HuH-7 (cell line): ENCODE measurements at places on chromosomes 6 and 20.

- DNase-seq = no peak
Measured at GRCh38 chr20:22489626-22490286, 94.6 kb downstream of the FOXA2 start.

DNA sequence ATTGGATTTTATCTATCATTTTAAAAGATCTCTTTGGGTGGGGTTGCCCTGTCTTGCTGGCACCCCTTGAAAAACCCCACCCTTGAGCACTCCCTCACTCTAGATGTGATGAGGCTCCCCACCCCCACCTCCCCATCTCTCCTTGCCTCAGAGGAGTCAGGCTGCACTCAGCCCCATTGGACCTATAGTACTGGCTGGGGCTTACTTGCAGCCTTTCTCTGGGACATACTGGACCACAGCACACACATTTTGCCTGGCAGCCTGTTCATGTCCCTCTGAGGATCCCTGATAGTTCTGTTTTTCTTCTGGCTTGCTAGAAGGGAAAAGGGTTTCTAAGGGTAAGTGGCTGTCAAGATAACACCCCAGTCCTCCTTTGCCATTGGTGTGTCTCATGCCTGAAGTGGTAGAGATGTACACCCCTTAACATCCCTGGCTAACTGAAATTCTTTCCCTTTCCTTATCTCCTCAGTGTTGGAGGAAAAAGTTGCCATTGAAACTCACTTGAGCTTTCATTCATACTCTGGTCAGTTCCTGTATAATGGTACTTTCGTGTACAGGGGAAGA lies 553.4 kb upstream of the CITED2 start:
- no peak for DNase-seq

DNA sequence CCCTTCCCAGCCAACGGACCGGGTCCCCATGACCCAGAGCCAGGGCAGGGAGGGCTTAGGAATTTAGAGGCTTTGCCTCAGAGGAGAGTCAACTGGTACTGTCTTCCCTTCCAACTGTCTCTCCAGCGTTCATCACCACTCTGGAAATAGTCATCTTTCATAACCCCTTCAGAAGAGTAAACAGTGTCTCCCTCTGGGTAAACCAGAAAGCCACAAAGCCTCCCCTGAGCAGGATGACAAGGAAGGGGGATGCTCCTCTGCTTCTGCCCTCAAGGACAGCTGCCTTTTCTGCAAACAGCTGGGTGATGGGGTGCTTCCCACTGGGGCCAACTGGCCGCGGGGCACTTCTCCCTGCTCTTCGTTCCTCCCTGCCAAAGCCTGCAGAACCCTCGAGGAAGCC lies 90.1 kb downstream of the PSMG4 start:
- DNase-seq = no peak

GRCh38 chr20:57672164-57672563 lies 37.7 kb downstream of the PMEPA1 start:
- DNase-seq = no peak

DNA sequence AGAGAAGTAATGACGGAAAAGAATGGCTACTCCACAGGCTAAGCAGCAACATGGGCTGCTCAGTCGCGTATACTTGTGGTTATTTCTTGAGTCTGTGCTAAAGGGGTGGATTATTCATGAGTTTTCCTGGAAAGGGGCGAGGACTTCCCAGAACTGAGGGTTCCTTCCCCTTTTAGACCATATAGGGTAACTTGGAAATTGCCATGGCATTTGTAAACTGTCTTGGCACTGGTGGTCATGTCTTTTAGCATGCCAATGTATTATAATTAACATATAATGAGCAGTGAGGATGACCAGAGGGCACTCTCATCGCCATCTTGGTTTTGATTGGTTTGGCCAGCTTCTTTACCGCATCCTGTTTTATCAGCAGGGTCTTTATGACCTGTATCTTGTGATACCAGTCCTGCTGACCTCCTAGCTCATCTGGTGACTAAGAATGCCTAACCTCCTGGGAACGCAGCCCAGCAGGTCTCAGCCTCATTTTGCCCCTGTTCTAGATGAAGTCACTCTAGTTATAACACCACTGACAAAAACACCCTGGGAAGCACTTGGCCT lies 11.4 kb downstream of the LBP start:
- DNase-seq = no peak

GRCh38 chr6:82511546-82511945 lies 147.9 kb downstream of the TPBG start:
- no peak for DNase-seq

DNA sequence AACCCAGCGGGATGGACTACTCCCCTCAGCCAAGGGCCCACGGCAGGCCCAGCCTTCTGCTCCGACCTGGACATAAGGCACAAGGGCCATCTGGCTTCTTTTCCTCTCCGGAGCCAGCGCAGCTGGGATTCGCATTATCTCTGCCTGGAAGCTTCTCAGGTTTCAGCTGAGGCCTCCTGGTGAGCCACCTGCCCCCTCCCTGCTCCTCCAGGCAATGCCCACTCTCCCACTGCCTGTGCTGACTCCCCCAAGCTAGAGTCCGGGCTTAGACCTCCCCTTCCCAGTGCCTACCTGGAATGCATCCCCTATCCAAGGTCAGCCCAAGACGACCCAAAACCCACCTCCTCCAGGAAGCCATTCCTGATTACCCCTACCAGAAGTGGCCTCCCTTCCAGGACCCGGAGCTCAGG lies 60.7 kb downstream of the EZR start:
- DNase-seq = no peak

GRCh38 chr20:34675993-34676641 lies 775 bp downstream of the PIGU start:
- no peak for DNase-seq

DNA sequence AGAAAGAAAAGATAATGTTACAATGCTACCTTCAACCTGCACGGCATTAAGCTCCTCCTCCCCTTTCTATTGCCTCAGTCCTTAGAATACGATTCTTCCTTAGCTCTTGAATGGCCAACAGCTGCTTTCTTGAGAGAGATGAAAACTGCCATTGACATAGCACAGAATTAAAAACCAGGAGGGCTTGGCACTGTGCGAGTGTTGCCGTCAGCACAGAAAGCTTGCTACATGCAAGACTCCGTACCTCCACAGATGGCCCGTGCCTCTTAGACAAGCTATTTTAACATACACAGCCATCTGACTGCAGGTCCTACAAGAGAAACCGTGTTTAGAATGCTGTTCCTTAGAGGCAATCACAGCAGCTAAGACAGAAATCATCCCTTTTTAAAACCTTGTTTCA lies 51.7 kb downstream of the ALDH5A1 start:
- DNase-seq = no peak

DNA sequence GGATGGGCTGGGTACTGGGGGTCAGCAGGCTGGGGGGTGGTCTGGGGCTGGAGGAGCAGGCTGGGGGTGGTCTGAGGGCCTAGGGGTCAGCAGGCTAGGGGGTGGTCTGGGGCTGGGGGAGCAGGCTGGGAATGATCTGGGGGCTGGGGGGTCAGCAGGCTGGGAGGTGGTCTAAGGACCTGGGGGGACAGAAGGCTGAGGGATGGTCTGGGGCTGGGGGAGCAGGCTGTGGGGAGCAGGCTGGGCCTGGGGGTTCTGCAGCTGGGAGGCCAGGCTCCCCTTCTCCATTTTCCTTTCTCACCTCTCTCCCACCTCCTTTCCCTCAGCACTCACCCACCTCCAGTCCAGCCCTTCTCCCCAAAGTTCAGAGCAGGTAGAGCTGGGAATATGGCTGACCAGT lies 114.2 kb downstream of the PSMB1 start:
- no peak for DNase-seq

GRCh38 chr6:2047855-2048254 lies 197.6 kb downstream of the GMDS start:
- DNase-seq = no peak

- no peak for DNase-seq
Measured at GRCh38 chr6:155183095-155183494, 80.7 kb upstream of the CLDN20 start.

GRCh38 chr6:24448396-24448795 lies 41.0 kb downstream of the GPLD1 start:
- DNase-seq = no peak

DNA sequence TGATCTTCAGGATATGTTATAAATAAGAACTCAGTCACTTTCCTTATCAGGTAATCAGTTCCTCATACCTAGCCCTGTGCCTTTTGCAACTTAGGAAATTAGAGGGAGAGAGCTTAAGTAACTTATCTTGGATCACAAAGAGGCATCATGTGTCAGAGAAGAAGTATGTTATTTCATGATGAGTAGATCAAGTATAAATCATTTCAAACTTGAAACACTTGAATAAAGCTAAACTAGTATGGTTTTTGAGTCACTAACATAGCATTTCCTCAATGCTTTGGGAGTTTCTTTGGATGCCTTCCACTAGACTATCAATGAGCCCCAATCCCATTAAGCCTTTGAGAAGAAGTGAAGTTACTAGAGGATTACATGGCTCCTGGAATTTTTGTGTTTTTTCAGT lies 102.6 kb upstream of the TNFAIP3 start:
- no peak for DNase-seq

DNA sequence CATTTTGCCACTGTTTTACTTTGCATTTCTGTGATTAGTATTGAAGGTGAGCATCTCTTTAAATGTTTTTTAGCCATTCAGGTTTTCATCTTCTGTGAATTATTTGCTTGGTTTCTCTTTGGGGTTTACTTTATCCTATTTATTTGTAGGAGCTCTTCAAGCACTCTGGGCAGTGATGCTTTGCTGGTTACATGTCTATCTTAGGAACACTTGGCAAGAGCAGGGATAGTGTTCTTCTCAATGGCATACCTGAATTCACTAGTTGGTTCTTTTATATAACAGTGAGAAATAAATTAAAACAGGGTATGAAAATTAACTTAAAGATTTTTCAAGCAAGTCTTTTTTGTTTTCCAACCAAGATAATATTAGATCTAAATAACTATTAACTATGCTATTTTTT lies 119.7 kb upstream of the BACH2 start:
- DNase-seq = no peak

DNA sequence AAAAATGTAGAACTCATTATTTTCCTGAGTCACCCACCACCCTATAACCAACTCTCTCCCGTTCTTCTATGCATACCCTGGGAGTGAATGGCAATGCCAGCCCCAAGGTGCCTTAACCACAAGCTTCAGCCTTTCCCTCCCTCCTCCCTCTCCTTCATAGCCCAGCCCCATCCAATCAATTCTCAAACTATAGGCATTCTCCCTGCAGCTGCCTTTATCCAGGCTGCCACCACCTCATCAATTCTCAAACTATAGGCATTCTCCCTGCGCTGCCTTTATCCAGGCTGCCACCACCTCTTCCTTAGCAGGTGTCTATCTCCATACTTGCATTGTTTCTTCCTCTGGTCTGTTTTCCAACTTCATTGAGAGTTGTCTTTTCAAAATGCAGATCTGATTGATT lies 77.1 kb downstream of the PLEKHG1 start:
- DNase-seq = no peak

DNA sequence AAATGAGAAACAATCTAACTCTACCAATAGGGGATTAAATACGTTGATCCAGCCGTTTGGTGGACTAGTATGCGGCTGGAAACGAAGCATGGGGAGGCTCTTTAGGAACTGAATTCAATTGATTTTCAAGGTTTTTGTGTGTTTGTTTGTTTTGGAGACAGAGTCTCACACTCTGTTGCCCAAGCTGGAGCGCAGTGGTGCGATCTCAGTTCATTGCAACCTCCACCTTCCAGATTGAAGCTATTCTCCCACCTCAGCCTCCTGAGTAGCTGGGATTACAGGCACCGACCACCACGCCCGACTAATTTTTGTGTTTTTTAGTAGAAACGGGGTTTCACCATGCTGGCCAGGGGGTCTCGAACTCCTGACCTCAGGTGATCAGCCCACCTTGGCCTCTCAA lies 7.1 kb downstream of the CNPY3 start:
- DNase-seq = no peak

DNA sequence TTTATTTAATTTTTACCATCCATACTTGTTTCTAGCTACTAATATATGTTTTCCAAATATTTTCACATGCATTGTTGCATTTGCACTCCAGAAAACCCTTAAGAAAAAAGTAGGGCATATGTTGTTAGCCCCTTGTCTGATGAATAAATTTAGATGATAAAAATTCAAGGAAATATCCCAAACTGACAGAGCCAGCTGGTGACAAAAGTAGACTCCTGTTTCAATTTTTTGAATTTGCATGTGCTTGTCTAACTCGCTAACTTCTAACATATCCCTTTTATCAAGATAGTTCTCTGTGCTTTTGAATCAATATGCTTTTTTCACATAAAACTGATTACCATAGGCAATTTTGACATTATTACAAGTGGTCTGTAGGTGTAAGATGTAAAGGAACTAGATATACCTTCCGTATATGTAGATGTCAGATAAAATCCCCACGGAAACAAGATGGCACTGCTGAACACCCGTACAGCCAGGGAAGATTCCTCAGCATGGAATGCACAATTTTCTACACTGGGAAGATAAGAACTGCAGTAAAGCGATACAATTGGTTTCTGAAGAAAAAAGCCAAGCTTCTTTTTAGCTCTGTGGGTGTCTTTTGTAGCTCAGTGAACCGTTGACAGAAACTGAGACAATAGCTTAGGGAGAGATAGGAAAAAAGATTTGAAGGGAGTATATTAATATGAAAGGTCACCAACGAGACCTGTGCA lies 437.6 kb upstream of the RNF217 start:
- no peak for DNase-seq

GRCh38 chr20:4104045-4104444 lies 88.7 kb upstream of the RNF24 start:
- no peak for DNase-seq

GRCh38 chr6:37005827-37006567 lies 542 bp downstream of the FGD2 start:
- no peak for DNase-seq

GRCh38 chr6:143361536-143362191 lies 88.8 kb downstream of the ADAT2 start:
- no peak for DNase-seq

- no peak for DNase-seq
Measured at GRCh38 chr6:15183979-15184378, 61.9 kb upstream of the JARID2 start.

DNA sequence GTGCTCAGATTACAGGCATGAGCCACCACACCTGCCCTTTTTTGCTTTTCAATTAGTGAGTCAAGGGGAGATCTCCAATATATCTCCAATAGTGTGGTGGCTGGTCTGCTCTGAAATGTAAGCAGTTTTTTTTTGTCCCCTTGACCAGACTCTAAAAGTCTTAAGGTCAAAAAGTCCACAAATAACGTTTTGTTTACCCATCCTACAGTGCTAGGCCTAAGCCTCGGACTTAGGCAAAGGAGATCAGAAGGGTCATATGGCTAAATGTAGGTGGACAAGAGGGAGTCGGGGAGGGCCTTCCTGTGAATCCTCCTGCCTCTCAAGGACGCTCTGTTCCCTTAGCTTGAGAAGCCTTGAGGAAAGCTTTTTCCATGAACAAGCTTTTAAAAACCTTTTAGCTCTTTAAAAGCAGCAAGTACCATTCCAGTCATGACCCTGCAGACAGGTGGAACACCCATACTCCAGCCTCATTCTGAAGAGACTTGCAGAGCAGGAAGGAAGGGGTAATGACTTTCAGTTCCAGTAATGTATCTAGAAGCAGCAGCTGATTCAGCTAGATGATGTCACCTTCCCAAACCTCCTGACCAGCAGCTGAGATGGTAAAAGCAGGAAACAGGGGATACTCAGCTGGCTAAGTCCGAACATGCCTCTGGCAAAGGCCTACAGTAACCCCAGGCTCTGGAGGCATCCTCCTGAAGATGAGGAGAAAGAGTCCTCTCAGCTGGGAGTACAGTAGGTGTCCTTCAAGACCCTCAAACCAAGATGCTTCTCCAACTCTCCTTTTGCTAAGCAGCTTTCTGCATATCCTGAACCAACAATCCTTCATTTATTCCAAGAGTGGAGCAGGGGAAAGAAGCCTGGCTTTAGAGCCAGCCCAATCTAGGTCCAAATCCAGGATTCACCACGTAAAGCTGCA lies 23.6 kb downstream of the BCL2L1 start:
- DNase-seq = no peak

GRCh38 chr20:24117383-24117782 lies 128.8 kb upstream of the GGTLC1 start:
- DNase-seq = no peak
